Stimulated activated CD4-positive, alpha-beta T cell treated with anti-CD3 and anti-CD28 coated beads, Interleukin-1b, Interleukin-23, amount 100 ng/mL, for 24 hours (primary cell): ENCODE measurements at places on chromosomes 7 and 10.

GRCh38 chr7:108838198-108838597 is 268.5 kb downstream of the DNAJB9 start:
- DNase-seq = no peak

GRCh38 chr10:4431114-4431863 is 394.7 kb upstream of the AKR1E2 start:
- no peak for DNase-seq

DNA sequence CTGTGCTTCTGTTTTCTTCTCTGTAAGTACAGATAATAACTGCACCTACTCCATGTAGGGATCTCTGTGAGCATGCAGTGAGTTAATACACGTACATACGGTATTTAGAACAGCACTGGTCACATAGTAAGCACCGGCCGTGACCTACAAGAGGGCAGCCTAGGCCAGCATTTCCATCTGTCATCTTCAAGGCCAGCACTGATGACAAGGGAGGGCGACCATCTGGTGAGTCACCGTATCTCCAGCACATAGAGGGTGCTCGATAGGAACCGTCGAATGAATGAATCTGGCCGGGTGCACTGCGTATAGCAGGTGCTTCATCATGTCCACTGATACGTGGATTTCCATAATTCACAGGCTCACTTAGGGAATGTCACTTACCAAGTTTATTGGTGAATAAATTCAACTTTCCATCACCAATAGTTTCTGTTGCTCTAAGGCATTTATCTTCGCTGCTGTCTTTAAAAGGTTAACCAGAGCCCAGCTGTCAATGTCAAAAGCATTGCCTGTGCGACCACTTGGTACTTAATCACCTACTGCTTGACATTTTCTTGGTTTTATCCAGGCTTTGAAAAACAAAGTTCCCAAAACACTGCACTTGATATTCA is 8.3 kb downstream of the NOD1 start:
- no peak for DNase-seq

- DNase-seq = no peak
Observed at GRCh38 chr7:30732606-30733005, 19.3 kb upstream of the INMT start.

DNA sequence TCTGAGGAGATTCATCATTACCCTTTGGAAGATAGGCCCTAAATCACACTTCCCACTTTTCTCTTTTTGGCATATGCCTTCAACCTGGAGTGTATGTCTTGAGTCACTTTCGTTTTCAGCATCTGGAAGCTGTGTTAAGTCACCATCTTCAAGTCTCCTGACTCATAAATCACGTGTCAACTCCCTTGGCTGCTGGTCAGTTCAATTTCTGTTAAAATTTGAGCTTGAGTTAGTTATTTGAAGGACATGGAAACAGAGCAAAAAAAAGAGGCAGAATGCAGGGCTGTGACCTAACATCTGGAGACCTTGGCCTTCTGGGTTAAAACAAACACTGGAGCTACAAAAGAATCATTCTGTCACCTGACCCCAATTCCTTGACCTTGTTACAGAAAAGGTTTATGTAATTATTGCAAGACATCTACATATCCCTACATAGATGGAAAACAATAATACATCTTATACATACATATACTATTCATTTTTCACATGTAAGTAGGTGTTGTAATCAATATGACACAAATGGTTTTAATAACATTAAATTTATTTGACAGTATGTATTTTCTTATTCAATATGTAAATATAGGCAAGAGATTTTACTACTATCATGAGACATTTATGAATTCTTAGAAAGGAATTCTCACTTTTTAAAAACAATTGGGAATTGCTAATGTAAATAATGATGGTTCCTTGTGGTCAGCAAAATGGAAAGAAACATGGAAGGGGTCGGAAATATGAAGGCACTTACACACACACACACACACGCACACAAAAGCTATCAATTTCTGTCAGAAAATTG is 169.7 kb upstream of the PHYHIPL start:
- DNase-seq = no peak

- DNase-seq = no peak
Observed at GRCh38 chr10:124624895-124625294, 119.3 kb downstream of the FAM53B start.

DNA sequence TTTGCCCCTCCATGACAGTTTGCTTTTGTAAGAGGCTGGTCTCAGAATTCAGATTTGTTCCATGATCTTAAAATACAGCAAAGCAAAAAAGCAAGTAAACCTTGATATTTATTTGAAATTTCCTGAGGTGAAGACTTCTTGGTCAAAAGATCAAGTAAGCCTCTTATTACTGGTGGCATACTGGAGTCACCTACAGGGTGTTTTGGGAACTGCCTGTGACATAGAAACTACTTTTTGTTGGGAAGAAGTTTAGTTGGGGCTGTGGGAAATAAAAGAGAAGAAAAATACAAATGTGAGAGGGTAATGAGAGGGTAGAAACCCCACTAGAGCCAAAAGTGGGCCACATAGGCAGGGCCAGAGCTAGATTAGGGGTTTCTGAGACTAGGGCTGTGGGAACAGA is 217.9 kb downstream of the OTUD1 start:
- DNase-seq = no peak

- DNase-seq = no peak
Observed at GRCh38 chr10:72386916-72387586, 32.3 kb upstream of the DNAJB12 start.

DNA sequence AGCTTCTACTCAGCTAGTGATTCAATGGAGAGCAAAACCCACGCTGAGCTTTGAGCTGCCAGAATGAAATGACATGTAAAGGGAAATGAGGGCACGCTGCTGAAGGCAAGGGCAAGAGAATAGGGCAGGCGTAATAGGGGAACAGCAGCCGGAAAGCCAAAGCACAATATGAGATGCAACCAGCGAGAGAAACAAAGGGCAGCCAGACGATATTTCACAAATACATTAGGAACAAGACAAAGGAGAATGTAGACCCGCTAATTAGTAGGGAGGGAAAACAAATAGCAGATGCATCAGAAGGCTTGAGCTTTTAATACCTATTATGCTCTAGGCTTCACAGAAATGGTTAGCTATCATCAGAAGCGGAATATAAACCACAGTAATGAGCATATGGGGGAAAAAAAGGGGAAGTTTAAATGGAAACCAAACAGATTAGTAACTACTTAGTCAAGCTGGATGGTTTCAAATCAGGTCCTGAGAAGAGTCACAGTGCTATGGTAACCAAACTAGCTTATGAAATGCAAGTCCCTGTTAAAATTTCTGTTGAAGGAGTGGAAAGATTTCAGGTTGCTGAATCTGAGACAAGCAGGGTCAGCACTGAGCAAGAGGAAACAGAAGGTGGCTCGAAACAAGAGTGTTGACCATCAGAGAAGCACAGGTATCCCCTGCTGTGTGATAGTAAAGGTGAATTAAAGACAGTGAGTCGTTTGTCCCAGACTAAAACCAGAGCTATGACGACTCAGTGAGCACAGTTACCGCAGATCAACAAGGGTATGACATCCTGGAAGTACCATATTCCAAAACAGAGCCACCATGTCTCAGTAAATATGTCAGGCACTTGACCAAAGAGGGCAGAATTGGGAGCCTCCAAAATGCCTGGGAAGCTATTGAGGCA is 496.9 kb upstream of the CELF2 start:
- DNase-seq = peak; percentile 3

DNA sequence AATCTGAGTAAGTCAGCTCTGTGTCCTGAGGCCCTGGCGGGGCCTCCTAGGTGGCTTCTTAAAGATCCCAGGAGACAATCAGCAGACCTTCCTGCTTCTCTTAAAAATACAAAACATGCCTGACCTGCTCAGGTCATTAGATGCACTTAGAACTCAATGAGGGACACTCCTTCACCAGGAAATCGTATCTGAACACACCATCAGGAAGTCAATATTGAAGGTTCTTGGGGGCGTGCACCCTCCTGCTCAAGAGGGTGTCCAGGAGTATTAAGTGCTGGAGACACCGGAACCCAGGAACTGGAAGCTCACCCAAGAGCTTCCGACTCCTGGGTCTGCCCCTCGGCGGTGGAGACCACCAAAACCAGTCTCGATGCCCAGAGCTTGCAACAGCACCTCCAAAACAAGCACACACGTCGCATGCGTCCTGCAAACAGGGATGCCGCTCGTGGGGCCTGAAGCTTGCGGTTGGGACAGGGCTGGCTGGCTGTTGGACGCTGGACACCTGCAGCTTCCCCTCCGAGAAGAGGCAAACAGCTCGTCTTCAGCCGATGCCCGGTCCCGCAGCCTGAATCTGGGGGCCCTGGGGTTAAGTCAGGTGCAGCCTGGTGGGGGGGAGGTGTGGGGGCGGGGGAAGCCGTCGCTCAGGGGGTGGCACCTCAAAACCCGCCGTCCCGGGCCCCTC is 803 bp downstream of the RAPGEF5 start:
- no peak for DNase-seq

DNA sequence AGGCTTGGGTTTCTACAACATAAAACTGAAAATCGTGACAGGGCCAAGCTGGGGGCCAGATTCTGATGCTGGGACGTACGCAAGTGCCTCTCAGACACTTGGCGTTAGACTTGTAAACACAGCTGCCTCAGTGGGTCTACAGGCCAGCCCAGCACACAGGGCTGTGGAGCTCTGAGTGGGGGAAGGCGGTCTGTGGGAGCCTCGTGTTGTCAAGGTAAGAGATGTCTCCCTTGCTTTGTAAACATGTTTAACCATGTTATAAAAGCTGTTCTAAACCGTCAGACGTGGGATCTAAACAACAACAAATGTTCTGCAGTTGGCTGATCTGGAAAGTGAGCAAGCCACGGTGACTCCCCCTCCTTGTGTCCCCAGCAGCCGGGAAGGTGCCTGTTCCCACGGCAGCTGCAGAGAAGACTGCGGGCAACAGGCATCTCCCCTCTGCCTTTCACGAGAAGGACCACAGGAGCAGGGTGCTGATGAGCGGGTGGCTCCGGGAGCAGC is 67.8 kb downstream of the ZRANB1 start:
- no peak for DNase-seq

GRCh38 chr7:92945840-92946239 is 109.5 kb upstream of the CDK6 start:
- DNase-seq = no peak

- DNase-seq = no peak
Observed at GRCh38 chr7:48411619-48412018, 240.4 kb downstream of the ABCA13 start.
